Activated naive CD8-positive, alpha-beta T cell treated with anti-CD3 and anti-CD28 coated beads for 36 hours (primary cell): ENCODE measurements at places on chromosomes 12 and 14.
A peak's percentile ranks its signal among the peaks of the same experiment; 100 is the strongest.

DNA sequence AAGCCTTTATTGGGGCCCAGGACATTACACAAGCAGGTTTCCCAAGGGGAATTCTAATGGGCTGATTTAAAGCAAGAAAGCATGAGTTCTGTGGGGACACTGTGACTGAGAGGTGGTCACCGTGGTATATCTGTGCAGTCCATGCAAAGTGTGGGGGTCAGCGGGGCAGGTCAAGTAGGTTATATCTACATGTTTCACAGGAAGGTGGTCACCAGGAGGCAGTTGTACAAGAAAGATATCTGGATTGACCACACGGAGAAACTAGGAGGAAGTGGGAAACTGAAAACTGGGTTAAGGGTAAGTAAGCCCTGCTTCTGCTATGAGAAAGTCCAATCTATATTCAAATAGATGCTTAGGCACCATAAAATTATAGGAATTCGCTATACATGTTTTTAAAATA is 77.8 kb upstream of the CNOT2 start:
- DNase-seq = no peak

- DNase-seq = no peak
Measured at GRCh38 chr12:126700096-126700495, 1566.9 kb upstream of the TMEM132C start.

DNA sequence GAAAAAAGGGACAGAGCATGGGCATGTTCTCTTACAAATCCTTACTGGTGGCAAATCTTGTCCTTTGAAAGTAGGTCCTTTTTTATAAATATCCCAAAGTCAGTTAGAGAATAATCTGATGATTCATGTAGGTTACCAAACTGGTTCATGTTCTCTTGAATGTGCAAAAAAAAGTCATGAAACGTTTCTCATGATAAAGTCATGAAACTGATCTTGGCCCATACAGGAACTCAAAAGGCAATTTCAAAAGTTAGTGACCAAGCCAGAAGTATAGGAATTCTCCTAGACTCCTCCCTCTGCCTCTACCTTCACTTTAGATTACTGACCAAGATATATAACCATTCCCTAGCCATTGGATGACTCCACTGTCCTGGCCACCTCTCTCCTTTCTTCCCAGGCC is 27.3 kb upstream of the SPTSSA start:
- no peak for DNase-seq

GRCh38 chr12:54286042-54287030 is 5.8 kb downstream of the HNRNPA1 start:
- DNase-seq = no peak

- DNase-seq = no peak
Measured at GRCh38 chr12:102568276-102568675, 87.9 kb upstream of the IGF1 start.

DNA sequence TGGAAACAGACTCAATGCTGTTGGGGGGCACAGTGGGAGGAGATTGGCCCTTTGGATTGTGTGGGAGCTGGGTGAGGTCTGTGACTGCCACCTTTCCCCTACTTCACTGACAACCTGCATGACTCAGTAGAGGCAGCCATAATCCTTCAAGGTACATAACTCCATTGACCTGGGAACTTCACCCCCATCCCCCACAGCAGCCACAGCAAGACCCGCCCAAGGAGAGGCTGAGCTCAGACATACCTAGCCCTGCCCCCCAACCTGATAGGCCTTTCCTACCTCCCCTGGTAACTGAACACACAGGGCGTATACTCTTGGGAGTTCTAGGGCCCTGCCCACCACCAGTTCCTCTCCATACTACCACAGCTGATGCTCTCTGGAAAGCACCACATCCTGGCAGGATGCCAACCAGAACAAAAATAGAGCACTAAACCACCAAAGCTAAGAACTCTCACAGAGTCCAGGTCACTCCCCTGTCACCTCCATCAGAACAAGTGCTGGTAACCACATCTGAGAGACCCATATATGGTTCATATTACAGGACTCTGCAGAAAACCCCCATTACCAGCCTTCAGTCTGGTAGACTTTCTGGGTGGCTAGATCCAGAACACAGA is 703.9 kb downstream of the FSCB start:
- DNase-seq = no peak

DNA sequence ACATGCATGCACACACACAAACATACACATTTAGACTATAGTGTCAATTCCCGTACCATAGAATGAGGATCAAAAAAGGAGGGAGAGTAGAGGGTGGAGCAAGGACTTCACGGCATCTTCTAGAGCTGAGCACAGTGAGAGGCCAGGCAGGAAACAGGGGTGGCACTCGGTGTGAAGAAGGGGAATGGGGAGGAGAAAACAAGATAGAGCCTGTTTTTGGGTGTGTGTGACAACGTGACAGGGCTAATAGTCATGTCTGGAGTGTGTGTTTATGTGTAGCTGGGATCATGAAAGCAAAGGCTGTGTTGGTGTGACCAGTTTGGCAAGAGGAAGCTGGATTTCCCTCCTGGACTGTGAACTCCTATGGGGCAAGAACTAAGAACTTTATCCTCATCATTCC is 9.9 kb upstream of the ACVR1B start:
- DNase-seq = no peak

- no peak for DNase-seq
Measured at GRCh38 chr14:37932008-37932407, 275.7 kb upstream of the SSTR1 start.

- peak; percentile 47 for DNase-seq
Measured at GRCh38 chr12:132143336-132144071, 615 bp downstream of the DDX51 start.

DNA sequence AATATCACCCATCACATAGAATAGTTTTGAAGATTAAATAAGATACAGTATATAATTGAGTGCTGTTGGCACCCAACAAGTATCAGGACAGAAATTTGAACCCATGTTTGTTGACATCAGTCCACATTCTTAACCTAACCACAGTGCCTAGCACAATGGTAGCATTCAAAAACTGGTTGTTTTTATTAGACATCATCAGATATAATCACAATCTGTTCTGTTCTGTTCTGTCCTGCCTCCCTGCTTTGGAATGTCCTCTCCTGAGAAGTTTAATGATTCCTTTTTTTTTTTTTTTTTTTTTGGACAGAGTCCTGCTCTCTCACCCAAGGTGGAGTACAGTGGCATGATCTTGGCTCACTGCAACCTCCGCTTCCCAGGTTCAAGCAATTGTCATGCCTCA is 476.6 kb downstream of the RMST start:
- DNase-seq = no peak

- no peak for DNase-seq
Measured at GRCh38 chr12:123139926-123140675, 10.8 kb downstream of the PITPNM2 start.

DNA sequence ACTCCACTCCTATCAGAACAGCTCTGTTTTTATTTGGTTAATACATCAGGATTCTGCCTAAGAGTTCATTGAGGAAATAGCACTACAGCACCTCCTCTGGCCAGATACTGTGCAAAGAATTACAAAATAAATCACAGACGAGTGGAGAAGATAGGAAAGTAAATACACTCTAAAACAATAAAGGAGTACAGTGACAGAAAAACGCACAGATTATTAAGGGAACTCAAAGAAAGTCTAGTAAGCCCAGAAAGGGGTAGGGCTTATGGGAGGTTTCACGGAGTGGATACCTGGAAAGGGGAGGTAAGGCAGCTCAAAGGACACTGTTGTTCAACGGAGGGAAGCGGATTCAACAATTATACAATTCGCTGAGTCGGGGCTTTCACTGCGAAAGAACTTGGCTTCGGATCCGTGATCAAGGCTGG is 5.5 kb downstream of the OR10AD1 start:
- no peak for DNase-seq

- no peak for DNase-seq
Measured at GRCh38 chr12:64256166-64256800, 34.2 kb upstream of the KICS2 start.

DNA sequence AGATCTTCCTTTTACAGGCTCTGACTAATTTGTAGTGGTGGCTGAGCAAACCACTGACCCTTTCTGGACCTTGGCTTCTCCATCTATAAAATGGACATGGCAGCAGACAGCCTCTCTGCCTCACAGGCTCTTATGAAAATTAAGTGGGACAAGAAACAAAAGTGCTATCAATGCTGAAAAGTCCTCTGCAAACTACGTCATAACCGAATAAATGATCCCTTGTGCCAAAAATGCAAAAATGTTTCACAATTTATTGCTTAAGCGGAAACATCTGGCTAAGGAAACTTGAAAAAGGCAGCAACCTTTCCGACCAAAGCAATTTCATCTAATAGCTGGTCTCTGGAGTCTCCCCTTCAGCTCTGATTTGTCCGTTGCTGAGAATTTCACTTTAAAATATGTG is 108.5 kb upstream of the PLXNC1 start:
- no peak for DNase-seq

GRCh38 chr14:35285168-35286002 is 6.8 kb upstream of the PSMA6 start:
- peak; percentile 26 for DNase-seq

DNA sequence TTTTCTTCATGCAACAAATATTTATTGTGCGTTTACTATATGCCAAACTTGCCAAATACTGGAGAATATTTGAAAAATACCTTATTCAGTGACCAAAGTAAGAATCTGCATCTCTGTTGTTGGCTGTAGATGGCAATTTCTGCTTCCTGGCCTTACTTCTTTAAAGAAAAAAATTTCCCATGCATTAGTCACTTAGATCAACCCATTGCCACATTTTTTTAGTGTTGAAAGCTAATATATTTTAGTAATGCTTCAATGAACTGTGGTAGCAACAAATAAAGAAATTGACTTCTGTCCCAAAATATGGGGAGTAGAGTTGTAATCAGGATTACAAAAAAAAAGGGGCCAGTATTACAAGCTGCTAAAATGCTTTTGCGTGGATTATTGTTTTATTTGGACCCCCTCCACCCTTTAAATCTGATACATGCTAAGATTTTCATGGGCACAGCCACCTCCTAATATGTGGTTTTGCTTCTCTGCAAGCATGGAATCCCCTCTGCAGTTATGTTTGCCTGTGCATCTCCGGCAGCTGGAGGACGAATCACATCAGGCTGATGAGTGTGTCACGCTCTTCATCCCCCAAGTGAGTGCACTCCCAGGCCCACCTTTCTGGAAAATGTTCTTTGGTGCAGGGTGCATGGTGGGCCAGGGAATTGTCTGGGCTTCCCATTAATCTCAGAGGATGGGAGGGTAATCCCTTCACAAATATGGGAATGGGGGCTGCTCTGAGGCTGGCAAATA is 38.1 kb upstream of the PTCSC3 start:
- DNase-seq = no peak

- DNase-seq = no peak
Measured at GRCh38 chr12:96497855-96498254, 8.5 kb downstream of the CFAP54 start.

DNA sequence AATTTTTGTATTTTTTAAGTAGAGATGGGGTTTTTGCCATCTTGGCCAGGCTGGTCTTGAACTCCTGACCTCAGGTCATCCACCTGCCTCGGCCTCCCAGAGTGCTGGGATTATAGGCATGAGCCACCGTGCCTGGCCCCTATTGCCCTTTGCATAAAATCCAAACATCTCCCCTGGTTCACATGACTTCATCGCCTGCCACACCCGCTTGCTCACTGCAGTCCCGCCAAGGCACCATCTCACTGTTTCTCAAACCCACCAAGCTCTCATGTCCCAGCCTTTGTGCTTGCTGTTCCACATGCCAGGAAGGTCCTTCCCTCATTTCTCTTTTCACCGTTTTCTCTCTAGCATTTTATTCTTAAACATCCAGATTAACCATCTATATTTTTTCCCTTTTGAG is 9.7 kb downstream of the RHOF start:
- no peak for DNase-seq

DNA sequence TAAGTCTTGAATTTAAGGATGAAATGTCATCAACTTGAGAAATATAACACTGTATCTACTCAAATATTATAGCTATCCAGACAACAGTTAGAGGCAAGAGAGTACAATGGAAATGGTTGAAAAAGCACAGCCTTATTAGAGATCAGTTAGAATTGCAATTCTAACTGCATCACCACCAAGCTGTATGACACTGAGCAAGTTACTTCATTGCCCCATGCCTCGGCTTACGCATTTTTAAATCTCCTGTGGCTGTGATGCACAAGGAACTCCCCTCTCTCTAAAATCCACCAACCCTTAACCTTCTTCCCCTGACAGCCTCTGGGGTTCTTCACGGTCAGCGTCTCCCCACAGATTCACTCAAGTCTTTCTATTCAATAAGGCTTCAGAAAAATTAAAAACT is 75.1 kb downstream of the MED13L start:
- no peak for DNase-seq

GRCh38 chr12:49868952-49869815 is 26.3 kb upstream of the BCDIN3D start:
- no peak for DNase-seq

GRCh38 chr14:77086017-77086727 is 11.9 kb upstream of the CIPC start:
- no peak for DNase-seq

DNA sequence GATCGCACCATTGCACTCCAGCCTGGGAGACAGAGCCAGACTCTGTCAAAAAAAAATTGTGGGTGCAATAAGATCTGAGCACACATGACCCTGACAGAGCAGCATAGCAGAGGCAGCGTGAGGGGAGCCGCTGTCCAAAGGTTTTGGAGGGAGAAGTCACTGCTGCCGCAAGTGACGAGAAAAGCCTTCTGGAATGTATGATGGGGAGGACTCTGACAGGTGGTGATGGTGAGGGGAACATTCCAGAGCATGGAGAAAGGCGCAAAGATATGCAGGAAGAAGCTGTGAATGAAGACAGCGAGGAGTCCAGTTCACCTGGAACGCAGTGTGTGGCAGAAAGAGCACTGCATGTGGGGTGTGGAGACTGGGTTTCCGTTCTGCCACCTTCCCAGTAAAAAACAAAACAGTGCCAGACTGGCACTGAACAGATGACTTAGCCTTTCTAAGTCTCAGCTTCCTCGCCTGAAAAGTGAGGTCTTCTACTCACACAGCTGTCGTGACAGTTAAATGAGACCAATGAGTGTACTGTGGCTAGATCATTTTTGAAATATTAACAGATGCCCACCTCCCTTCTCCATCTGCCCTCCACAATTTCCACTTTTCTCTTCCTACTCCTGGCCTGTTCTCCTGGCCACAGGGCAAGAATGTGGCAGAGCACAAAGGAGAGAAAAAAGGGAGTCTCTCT is 53.4 kb upstream of the PTHLH start:
- no peak for DNase-seq

GRCh38 chr12:25702553-25702952 is 149.5 kb upstream of the LMNTD1 start:
- no peak for DNase-seq

DNA sequence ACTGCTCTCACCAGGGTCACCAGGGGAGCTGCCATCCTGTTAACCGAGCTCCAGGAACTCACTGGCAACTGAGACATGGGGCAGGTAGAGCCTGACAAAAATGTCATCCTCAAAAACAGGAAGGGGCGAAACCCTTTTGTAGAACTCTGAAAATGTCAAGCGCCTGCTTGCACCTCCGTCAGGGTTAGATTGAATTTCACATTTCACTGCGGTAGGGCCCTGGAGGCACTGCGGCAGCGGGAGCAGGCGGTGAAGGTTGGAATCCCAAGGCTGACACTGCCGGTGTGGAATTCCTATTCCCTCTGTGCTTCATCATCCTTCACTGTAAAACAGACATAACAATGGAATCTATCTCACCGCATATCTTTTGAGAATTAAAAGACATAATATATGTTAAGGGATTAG is 142.8 kb upstream of the TMCC3 start:
- DNase-seq = no peak
